ENCODE measurements at places on chromosomes 1 and 21.

GRCh38 chr1:46180082-46180616, 3.9 kb upstream of the P3R3URF start:
- DNase-seq: no peak

DNA sequence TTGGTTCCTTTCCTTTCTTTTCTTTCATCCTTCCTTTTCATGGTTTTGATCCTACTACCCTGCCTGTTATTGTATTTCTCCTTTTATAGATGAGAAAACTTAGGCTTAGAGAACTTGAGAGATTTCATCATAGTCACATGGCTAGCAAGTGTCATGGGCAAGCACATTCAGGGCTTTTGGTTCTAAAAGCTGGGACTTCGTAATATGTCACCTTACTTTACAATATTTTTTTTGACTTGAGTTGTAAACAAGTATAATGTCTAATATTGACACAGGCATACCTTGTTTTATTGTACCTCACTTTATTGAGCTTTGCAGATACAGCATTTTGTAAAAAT, 70.7 kb downstream of the MTR start:
- DNase-seq: no peak

DNA sequence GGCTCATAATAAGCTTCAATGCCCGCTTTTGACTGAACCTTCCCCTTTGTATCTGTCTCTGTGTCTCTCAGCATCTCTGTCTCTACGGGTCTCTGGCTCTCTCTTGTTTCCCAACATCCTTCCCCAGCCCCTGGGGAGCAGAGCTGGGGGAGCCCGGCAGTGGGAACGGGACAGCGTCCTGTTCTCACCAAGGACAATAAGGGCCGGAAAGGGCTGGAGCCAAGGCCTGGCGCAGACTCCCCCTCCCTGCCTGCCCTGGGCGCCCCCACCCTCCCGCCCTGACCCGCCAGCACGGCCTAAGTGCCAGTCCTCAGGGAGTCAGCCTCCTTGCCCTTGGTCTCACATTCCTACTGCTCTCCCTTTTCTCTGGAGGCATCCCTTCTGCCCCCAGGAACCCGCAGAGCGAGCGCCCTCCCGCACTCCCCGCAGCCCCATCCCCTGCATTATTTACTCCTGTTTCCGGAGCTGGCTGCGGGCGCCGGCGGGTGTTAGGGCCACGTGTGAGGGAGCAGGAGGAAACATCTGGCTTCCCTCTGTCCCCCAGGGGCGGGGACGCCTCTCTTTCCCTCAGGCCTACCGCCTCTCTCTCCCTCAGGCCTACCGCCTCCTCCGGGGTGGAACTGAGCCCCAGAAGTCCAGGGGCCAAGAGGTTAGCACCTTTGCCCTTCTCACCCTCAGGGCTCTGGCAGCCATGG, 6.5 kb downstream of the KRTCAP2 start:
- no peak for DNase-seq

DNA sequence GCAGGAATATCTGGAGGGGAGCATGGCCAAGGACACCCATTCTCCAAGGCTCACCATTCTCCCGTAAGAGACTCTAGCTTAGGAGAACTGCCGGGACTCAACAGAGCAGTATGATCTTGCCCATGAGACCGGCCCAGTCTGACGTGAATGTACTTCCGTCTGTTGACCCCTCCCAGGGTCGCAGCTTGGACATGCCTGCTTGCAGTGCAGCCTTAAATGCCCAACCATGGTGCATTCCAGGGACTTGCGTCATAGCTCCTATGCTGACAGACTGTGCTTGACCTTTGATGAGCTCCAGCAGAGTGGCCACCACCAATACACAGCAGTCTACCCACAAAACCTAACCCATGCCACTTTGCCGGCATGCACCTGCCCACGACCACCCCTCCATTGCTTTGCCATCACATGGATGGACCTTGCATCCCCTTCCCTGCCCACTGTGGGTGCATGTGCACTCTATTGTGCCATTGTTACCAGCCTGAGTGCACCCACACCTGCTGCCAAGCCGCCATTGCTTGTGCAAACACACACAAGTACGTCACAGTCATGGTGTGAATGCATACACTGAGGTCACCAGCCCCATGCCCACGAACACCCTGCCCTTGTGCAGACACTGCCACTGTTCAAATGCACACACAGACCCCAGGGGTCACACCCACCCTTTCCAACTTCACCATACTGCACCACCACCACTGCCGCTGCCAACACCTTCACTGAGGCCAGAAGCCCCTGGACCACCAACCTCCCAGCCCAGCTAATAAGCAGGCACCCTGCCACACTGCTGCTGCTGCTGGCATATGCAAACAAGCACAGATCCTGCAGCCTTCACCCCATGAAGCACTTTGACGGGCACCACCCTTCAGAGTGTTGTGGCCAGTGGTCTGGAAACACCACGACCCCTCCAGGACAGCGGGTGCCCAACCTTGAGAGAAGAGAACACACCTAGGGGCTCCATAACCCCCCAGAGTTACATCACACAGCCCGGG, 1141.3 kb downstream of the BRINP3 start:
- no peak for DNase-seq

DNA sequence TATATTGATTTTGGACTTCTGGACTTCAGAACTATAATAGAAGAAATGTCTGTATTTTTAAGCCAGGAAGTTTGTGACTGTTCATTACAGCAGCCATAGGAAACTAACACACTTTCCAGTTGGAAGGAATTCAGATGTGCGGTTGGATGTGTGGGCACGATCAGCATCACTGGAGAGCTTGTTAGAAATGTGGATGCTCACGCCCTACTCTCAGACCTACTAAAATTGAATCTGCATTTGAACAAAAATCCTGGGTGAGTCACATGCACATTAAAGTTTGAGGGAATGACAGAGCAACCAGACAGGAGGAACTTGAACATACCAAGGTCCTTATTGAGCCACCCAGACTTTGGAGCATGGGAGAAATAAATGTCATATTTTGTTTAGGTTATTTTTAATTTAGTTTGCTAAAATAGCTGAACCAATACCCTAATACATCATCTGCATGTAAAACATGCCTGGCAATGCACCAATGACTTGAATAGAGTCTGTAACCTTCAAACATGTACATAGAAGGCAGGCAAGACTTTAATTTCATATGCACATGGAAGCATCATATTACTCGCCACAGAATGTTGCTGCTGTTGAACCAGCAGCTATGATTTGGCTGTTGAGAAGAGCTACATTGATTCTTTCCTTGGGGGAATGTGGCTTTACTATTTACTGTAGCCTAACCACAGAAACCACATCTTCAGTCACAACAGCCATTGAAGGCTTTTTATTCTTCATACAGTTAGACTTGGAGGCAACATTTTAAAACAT, 346.2 kb downstream of the BARHL2 start:
- no peak for DNase-seq

DNA sequence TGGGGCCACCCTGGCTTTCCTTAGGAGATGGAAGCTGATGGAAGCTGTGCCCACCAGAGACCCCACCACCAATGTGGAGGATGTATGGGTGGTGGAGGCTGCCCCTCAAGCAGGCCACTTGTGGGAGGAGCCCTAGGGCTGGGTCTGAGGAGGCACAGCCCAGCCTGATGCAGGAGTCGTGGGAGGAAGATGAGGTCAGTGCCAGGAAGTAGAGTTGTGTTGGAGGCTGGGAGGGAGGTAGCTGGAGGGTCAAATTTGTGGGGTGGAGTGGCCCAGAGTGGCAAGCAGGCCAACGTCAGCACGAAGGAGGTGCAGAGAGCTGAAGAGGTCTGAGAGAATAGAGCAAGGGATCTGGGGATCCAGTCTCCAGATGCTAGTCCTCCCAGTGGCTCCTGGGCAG, 119.0 kb upstream of the USP24 start:
- no peak for DNase-seq
